G401 (cell line): ENCODE measurements at places on chromosomes 7 and 10. TPM values are rescaled to one million over a fixed set of nuclear protein-coding genes. Genes with fewer than 3 reads are reported as not detected.

The ADCY1 gene
- 0.14 TPM in 1 of 2 replicates, not detected in the other for total RNA-seq

The HOXA7 gene
- 4.4 and 7.1 TPM in 2 replicates for total RNA-seq

- DNase-seq = no peak
Observed at GRCh38 chr7:97001656-97002554, 3.4 kb upstream of the DLX6 start.

GRCh38 chr10:85617751-85618546 lies 748.6 kb downstream of the GRID1 start:
- no peak for DNase-seq

- no peak for DNase-seq
Observed at GRCh38 chr7:114084472-114085312, 165.9 kb upstream of the PPP1R3A start.

GRCh38 chr10:78066728-78067430 lies 33.2 kb downstream of the RPS24 start:
- DNase-seq = no peak

DNA sequence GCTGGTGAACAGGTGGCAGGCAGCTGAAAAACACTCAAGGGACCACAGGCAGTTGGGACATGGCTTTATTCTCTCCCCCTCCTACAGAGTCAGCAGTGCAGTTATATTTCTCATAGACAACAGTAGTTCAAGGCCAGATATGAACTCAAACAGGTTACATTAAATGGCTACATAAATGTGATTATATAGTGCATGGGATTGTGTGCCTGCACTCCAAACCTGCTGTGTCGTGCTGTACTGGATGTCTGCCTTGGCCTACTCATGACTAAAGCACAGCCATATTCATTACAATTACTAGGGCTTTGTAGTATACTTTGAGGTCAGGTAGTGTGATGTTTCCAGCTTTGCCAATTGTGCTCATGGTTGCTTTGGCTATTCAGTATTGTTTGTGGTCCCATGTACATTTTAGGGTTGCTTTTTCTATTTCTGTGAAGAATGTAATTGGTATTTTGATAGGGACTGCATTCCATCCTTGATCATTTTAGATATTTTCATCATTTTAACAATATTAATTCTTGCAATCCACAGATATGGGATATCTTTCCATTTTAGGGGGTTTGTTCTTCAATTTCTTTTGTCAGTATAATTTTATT lies 393.6 kb downstream of the CNTNAP2 start:
- DNase-seq = no peak

DNA sequence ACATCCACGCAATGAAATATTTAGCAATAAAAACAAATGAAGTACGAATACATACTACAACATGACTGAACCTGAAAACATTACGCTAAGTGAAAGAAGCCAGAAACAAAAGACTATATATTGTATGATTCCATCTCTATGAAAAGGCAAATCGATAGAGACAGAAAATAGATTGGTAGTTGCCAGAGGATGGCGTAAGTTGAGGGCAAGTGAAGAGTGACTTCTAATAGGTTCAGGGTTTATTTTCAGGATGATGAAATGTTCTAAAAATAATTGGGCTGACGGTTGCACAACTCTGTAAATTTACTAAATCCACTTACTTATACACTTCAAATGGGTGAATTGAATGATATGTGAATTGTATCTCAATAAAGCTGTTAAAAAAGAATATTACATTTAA lies 39.5 kb upstream of the TECTB start:
- no peak for DNase-seq
